ENCODE measurements at places on chromosomes 5 and 9.
A peak's percentile ranks its signal among the peaks of the same experiment; 100 is the strongest.

DNA sequence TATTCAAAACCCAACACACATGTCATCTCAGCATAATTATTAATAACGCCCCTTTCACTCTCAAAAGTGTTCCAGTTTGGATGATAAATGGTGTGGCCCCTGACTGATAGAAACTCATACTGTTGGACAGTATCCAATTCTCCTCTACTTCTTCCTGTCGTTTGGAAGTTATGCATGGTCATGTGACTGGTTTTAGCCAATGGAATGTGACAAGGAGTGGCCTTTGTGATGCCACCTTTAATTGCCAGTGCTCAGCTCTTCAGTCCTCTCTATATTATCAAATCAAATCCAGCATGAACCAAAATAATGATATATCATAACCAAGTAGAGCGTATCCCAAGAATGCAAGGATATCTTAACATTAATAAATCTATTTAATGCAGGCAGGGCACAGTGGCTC, 117.8 kb upstream of the SPIN1 start:
- no peak for DNase-seq

DNA sequence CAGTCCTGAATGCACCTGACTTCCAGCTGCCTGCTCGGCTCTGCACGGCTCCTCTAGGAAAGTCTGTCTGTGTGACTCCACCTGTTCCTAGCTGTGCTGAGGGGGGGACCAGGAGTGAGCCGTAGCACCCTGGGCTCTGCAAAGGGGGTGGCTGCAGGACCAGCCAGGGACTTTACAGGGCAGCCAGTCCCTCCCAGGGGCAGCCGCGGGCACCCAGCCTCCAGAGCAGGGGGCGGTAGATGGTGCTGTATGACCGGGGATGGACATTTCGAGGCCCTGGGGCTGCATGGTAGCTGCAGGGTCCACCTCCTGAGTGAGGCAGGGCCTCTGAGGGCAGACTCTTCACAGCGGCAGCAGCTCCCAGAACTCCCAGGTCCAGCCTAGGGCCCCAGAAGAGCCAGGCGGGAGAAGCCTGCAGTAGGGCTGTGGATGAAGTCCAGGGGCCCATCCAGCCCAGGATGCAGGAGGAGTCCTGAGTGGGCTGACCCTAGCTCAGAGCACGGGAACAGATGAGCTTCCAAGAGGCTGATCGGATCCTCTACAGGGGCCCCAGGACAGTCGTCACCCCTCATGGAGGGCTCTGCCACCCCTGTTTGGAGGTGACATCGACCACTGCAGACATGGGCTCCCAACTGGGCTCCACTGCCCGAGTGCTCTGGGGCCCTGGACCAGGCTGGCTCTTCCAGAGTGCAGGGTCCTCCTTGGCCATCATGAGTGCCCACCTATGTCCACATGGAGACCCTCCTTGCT, 105.4 kb downstream of the ZNF354C start:
- no peak for DNase-seq

GRCh38 chr5:178237431-178238312, 5.1 kb upstream of the PHYKPL start:
- no peak for DNase-seq

DNA sequence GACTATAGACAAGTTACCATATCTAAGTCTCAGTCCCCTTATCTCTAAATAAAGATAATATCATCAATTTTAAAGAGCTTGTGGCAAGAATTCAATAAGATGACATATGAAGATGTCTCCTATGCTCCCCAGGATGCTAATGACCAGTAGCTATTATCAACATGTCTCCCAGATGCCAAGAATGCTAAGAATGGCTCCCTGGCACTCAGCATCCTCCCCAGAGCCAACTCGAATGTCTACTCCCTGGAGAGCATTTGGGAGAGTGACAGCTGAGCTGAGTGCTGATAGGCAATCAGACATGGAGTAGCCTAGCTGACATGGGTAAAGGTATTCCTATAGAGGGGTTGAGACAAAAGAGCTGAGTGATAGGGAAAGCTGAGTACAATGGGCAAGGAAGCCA, 15.9 kb downstream of the P4HA2 start:
- no peak for DNase-seq

DNA sequence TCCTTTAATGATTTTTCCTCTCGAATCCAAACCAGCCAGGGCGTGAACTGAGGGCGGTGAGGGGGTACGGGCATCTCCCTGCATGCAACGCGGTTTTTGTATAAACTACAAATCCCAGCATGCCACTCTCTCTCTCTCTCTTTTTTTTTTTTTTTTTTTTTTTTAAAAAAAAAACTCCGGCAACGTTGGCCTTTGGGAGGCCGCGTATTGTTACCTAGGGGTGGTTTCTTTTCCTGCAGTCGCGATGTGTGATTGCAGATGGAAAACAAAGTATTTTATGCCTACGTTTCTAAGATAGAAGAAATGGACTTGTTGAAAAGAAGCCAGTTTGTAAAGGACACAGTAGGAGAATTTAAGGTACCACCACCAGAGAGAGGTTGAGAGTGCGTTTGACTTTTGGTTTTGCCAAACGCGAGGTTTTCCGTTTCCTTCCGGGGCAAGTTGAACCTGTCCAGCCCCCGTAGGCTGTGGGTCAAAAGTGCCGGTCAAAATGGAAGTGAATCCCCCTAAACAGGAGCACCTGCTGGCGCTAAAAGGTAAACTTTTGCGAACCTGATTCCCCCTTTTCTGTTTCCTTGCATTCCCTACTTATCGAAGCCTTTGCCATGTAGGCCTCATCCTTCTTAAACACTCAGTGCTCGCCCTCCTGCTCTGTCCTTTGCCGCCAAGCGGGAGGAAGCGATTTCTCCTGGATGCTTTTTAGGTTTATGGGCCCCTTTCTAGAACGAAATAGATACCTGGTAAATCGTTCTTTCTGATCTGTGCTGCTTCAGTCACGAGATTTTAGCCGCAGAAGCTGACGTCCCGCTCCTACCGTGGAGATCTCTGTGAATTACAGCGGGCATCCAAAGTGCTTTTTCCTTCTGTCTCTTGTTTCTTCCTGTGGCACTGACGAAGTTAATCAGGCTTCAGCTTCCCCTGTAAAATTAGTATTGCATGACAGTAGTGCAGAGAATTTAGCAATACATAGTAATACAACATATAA, at the start of the genes SHLD3 and TRAPPC13:
TSS of gene SHLD3 (plus strand) at position 457 of the 985 bp plus-strand sequence. CDS start 4,561 bp downstream, outside the sequence.
TSS of gene TRAPPC13 (plus strand) at position 457 of the 985 bp plus-strand sequence. CDS start at position 491, 34 bp downstream.
- peak; percentile 86 for DNase-seq

GRCh38 chr9:17065062-17065461, 69.8 kb upstream of the CNTLN start:
- DNase-seq: peak; percentile 16

GRCh38 chr5:119355244-119355638, 578 bp upstream of the TNFAIP8 start:
- DNase-seq: no peak

GRCh38 chr9:24961762-24962161, 416.1 kb upstream of the IZUMO3 start:
- no peak for DNase-seq

DNA sequence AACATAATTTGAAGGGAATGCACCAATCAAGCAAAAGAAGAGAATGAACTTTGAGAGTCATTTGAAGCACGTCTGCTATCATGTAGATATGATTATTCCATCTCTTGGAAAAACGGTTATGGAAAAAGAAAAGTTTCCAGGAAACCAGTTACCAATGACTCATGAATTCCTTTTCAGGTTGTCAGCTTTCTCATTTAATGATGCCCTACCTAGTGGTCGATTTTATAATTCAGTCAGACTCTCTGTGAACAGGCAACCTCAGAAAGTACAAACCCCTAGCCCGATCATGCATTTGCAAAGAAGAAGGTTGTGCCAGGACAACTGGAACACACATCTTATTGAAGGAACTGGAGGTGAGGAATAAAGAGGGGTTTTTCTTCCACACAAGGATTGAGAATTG, 355.1 kb upstream of the GRIA1 start:
- no peak for DNase-seq

DNA sequence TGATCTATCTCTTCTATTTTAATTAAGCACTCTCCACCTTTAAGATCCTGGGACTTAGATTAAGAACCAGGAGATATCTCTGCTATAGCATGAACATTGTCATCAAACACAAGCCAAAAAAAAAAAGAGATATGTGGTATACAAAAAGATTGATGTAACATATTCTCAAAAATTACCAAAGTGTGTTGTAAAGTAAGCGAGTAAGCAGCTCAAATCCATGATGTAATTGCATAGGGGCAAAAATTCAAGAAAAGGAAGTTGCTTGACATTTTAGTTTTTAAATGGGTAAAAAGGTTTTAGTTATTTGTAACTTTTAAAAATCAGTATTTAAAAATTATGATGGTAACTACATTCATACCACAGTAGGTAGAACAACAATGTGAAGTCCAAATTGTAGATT, 40.7 kb downstream of the CNTRL start:
- no peak for DNase-seq

DNA sequence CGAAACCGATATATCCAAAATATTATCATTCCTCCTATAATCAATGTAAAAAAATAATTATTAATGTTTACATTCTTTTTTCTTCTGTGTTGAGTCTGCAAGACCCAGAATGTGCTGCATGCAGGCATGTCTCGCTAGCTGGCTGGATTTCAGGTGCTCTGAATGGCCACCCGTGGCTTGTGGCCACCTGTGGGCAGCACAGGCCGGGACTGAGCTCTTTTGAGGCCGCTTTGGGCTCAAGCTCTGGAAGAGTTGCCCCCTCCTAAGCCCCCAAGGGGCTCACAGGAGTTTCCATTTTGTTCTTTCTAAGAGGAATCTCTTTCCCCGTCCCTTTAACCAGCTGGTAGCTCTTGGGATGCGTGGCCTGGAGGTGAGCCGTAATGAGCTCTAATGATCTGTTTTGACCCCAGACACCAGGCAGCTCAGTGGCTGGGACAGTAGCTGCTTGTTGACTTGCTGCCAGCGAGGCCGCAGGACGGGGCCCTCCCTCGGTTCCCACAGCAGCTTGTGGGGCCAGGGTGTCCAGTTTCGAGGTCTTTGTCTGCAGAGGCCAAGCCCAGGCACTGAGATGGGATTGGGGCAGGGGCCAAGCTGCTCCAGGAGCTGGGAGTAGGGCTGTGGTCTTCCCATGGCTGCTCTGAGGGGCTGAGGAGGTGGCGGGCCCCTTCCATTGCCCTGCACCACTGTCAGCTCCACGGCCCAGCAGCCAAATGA, 20.8 kb downstream of the ASS1 start:
- DNase-seq: no peak

GRCh38 chr9:87573841-87574342, 76.2 kb downstream of the DAPK1 start:
- DNase-seq: no peak

DNA sequence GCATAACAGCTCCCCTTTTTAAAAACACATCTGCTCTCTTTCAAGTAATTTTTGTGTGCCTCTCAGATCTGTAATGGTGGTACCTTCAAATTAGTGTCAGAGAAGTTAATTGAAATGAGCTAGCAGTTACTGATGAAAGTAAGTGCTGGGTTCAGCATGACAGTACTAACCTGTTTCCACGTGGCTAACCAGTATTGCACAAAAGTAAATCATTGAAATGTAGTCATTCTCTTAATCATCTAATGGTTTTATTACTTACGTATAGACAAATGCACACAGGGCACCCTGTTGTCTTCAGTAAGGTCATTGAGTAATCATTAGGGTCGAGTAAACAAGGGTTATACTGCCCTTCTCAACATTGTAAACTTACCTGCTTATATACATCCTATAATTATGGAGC, 157.8 kb upstream of the PRR16 start:
- no peak for DNase-seq

DNA sequence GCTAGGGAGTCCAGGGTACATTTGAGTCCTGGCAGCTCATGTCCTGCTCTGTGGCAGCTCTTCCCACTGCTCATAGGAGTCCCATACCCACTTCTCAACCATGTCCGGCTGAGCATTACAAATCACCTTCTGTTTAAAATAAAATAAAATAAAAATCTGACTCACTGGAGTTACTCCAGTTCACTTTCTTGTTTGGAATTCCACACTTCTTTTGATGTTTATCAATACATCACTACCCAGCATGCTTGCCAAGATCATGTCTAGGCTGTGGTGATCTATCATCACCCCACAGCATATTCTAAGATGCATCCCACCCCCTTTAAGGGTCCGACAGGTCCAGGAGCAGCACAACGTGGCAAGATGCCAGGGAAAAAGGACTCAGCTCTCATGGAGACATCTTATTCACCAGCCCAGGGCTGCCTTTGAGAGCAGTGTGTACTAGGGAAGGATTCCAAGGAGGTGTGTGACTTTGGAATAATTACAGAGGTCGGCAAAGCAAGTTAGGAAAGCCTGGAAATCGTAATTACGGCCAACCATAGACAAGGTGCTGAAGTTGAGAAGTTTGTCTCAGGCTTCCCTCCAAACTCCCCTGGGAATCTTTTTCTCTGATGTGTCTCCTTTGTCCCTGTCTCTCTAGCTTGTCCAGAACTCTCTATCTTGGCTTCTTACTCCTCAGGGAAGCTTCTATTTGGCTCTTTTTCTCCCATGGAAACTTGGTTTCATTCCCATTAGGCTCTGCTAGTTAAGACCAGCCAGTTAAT, 111.4 kb upstream of the SLC1A3 start:
- DNase-seq: no peak

DNA sequence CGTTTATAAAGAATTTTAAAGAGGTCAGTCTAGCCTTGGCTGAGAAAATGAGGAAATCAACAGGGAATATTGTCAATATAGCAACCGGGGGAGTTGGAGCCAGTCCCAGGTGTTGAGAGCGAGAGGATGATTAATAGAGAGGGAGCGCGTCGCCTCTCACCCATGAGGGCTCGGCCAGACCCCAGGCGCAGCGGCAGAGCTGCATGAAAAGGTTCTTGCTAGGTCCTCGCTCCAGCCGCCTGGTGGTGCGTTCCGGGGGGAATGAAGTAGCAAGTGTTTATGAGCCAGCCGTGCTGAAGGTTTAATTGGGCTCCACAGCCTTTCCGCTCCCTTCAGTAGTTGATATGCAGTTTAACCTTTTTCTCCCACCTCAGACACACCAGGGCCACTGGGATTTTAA, 167.3 kb upstream of the IRX1 start:
- no peak for DNase-seq

- no peak for DNase-seq
Measured at GRCh38 chr5:35781181-35781790, 75.4 kb upstream of the IL7R start.

- no peak for DNase-seq
Measured at GRCh38 chr9:1673300-1673699, 341.8 kb upstream of the SMARCA2 start.

DNA sequence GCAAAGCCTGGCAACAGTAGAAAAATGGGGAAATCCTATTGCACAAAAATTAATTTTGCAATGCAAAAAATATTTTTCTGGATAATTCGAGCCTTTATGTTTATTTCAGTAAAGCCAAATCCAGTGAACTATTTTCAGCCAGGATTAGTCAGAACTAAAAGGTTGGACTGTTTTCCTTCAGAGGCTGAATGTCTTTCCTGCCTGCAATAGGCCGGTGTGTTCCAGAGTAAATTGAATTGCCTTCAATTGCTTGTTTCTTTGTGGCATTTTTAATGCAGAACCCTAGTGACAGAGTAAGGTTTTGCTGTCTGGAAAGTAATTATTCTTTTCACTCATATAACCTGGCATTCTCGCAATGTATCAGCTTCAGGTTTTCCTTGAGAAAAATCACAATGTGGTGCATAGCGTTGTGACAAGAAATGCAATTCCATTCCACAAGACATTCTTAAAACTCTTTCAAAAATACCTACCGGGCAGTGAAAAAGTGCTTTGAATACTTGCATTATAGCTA, 183.7 kb downstream of the GLIS3 start:
- peak; percentile 69 for DNase-seq
